ENCODE measurements at places on chromosomes 2 and 18.

DNA sequence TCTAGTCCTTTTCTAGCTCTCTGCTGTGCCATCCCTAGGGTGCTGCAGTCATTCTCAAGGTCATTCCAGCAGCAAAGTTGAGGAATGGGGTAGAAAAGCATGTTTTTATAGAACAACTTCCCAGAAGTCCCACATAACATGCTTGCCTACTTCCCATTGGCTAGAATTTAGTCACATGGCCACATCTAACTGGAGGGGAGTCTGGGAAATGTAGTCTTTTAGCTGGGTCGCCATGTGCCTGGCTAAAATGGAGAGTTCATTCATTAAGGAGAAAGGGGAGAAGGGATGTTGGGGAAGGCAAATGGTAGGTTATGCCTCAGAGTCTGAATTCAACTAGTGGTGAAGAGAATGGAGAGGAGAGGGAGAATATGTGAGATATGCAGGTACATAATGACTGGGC, 85.7 kb downstream of the SLC4A3 start:
- no peak for DNase-seq

- no peak for DNase-seq
Measured at GRCh38 chr18:78031589-78031988, 781.9 kb downstream of the GALR1 start.

- no peak for DNase-seq
Measured at GRCh38 chr2:180411661-180412060, 404.6 kb upstream of the CWC22 start.

GRCh38 chr18:37524498-37525261, 40.9 kb downstream of the CELF4 start:
- no peak for DNase-seq

GRCh38 chr2:52749764-52750163, 1017.8 kb upstream of the CHAC2 start:
- no peak for DNase-seq

GRCh38 chr2:144946263-144946662, 426.3 kb upstream of the ZEB2 start:
- DNase-seq: no peak

DNA sequence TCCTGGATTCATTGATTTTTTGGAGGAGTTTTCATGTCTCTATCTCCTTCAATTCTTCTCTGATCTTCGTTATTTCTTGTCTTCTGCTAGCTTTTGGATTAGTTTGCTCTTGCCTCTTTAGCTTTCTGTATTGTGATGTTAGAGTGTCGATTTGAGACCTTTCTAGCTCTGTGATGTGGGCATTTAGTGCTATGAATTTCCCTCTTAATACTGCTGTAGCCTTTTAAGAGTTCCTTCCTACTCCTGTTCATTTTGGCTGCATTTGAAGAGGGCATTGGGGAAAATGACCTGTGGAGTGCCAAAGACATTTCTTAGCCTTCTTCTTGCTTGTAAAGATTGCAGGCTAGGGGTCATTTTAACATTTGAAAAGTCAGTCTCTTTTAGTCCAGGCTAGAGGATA, 463.8 kb upstream of the GCFC2 start:
- no peak for DNase-seq

- DNase-seq: no peak
Measured at GRCh38 chr2:72155151-72155550, 7.5 kb upstream of the CYP26B1 start.

DNA sequence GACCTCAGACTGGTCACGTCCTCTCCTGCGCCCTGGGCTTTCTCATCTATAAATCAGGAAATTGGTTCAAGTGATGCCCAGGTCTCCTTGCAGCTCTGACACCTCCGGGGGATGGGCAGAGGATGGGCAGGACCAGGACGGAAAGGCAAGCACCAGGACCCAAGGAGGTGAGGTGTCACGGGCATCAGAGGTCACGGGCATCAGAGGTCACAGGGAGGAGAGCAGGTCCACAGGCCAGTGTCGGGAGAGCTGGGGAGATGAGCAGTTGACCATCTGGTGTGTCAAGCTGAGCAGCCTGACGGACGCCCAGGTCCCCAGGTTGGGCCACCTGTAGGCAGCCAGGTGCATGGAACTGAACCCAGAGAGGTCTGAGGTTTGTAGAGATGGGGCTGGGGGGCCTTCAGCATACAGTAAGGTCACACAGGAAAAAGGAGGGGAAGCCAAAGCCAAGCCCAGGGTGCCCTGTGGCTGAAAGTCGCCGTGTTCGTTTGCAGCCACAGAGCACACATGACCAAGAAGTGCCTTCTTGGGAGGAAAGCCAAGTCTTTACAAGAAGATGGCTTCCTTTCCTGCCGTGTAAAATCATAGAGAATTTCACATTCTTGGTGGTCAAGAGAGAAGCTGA, 240.4 kb downstream of the ATAD2B start:
- DNase-seq: no peak

DNA sequence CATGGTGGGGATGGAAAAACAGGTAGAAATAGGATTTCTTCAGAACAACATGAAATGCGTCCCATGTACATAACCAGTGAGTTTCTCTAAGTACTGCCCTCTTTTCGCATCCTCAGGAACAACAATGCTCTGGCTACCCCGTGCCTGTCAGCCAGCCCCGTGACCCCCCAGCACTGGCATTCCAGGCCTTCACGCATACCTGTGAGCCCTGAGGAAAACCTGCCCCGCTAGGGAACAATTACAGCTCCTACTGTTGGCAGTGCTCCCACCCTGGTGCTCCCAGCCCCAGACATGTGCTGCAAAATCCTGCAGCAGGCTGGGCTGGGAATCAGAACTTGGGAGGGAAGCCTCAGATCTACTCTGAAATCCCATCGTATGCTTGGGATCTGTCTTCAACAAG, 9.1 kb downstream of the SMAD7 start:
- DNase-seq: no peak

DNA sequence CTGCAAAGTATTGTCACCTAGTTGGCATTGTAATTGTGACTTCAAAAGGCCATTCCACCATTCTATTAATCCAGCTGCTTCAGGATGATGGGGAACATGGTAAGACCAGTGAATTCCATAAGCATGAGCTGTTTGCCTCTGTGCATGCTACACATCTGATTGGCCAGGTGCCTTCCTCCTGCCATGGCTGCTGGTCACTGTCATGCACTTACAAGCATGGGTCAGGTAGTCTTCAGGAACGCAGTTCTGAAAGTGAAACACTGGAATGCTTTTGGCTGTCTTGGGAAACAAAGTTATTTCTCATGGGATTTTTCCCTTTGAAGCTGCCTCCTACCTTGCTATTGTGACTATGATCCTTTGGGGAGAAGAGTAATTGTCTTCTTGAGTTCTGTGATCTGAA, 267.6 kb downstream of the GBX2 start:
- DNase-seq: no peak

DNA sequence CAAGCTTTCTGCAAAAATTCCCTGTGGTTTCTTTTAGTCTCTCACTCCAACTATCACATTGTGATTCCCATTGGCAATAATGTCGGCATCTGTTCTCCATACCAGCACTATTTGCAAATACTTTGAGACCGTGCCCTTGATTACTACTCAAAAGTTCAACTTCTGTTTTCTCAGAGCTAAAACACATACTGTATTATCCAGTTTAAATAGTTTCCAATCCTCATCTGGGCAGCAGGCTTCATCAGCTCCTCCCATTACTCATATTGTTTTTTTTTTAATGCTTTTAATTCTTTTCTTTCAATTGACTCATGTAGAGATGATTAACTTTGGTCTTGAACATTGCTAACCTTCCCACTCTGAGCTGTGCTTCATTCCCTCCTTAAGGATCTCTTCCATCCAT, 135.8 kb downstream of the METTL8 start:
- no peak for DNase-seq

DNA sequence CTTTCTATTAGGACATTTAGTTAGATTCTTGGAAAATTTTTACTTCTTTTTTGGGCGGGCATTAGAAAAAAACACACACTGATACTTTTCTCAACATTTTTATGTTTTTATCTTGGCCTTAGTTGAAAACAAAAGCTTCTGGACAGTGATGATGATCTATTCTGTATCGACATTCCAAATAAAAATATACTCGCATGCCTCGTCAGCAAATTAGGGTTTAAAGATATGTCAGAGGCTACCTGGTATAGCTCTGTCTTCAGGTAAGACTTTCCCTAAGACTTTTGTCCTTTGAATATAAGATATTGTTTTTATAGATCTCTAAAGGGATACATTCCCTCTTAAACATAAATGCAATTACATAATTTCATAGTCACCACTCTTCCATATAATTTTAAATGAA, 816.8 kb downstream of the LRP1B start:
- DNase-seq: no peak

DNA sequence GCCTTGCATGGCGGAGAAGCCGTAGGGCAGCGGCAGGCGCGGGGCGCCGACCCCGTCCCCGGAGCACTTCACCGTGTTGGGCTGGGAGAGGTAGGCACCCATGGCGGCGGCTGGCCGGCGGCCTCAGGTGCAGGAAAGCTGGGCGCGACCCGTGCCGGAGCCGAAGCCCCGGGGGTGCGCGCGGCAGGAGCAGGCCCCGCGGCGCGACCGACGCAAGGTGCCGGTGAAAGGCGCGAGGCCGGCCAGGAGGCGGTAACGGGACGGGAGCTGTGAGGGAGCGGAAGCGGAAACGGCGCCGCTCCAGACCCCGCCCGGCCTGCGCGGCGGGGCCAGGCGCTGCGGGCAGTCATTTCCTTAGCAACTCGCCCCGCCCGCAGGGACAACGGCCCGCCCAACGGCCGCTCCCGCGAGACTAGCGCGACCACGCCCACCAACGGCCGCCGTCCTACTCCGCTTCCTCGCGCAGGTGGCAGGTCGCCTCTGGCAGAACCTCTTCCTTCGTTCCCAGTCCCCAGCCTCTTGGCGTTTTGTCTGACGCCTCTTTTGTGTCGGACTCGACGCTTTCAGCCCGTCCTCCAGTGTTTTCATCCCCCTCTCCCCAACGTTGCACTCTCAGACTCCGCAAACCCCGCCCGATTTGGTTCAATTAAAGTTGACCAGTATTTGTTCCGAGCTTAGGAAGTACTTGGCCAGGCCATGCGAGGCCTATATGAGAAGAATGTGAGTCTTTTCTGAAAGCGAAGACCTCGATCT, at the start of gene PPM1G:
TSS of gene PPM1G (minus strand) at position 271 of the 753 bp plus-strand sequence. CDS start at position 102, 169 bp downstream.
- DNase-seq: peak; percentile 96

GRCh38 chr2:171109020-171109419, 51.7 kb downstream of the TLK1 start:
- no peak for DNase-seq

DNA sequence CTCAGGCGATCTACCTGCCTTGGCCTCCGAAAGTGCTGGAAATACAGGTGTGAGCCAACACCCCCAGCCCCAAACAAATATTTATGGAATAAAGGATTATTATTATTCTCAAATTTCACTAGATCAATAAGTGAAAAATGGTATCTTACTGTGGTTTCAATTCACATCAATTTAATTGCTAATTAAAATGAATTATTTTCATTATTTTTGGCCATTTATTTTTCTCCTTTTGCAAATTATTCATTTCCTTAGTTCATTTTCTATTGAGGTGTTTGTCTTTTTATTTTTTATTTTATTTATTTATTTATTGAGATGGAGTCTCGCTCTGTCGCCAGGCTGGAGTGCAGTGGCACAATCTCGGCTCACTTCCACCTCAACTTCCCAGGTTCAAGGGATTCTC, 11.9 kb upstream of the HS6ST1 start:
- no peak for DNase-seq

DNA sequence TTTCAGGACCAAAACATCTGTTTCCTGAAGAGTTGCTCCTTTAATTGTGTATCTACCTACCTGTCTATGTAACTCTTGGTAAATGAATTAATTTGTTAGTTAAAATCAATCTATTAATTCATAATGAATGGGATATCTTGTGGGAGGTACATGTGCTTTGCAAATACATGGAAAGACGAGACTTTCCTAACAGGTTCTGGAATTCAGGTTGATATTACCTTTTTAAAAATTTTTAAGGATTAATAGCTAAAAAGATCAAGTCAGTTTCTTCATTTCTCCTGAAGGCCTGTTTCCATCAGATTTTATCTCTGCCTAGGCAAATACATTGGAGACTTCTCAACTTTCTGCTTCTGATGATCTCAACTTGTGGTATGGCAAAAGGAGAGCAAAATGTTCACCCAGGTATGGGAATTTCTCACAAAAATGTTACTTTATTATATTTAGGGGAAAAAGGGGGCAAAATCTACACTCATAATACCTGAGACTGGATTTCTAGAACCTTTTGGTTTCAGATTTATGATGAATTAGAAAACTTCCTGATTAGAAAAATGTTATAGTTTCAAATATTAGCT, 7.4 kb downstream of the TFPI start:
- no peak for DNase-seq

- DNase-seq: no peak
Measured at GRCh38 chr2:69285379-69285894, 101.6 kb downstream of the GFPT1 start.

DNA sequence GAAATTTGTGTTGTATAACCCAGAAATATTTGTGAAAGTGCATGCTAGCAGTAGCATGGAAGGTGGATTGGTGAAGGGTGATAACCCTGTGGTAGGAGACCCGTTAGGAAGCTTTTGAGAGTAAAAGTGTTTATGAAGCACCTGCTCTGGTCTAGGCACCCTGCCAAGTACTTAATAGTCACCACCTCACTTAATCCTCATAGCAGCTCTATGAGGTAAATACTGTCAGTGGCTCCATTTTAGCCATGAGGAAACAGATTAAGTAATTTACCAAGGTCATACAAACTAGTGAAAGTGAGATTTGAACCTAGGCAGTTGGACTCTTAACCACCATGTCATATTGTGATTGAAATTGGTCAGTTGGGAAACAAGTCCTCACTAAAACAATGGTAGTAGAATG, 66.8 kb downstream of the TET3 start:
- DNase-seq: peak; percentile 59

DNA sequence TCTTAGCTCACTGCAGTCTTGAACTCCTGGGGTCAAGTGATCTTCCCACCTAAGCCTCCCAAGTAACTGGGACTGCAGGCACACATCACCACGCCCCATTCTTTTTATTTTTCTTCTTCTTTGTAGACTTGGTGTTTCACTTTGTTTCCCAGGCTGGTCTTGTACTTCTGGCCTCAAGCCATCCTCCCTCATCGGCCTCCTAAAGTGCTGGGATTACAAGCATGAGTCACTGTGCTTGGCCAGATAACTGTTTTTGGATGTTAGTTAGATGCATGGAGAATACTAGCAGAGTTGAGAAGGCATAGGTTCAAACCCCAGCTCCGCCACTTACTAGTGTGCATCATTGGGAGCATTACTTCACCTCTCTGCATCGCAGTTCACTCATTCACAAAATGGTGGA, 88.3 kb downstream of the TXNL1 start:
- DNase-seq: no peak

DNA sequence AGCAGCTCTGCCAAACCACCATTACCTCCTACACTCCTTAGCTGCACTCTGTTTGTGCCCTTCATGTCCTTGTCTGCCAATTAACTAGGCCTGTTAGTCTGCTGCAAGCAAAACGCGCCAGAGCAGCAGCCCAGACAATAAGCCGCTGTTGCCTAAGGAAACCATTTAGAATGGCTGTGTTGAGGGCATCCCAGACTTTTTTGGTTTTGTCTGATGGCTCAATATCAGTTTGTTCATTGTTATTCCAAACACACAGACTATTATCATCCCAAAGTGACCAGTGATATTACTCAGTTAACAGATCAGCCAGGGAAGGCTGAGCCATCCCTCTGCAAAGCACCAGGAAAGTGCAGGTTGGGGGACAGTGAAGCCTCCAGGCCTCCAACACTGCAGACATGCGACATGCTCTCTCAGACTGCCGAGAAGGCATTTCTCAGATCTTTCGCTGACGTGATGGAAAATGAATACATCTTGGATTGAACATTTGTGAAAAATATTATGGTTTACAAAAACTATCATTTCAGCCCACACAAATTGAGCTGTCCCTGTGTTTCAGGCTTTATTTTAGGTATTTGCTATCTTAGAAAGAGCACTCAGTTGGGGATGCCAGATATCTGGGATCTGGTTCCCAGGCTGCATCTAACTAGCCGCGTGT, 182.0 kb upstream of the HNRNPA3 start:
- no peak for DNase-seq

Data from DMS79 treated with DMSO at 0.1 percent for 48 hours (cell line).